ENCODE measurements at places on chromosomes 3 and 15.

GRCh38 chr15:64003182-64003581 is 43.1 kb downstream of the DAPK2 start:
- DNase-seq, result no peak

GRCh38 chr3:126186271-126186670 is 5.9 kb upstream of the ALDH1L1 start:
- DNase-seq, result no peak

DNA sequence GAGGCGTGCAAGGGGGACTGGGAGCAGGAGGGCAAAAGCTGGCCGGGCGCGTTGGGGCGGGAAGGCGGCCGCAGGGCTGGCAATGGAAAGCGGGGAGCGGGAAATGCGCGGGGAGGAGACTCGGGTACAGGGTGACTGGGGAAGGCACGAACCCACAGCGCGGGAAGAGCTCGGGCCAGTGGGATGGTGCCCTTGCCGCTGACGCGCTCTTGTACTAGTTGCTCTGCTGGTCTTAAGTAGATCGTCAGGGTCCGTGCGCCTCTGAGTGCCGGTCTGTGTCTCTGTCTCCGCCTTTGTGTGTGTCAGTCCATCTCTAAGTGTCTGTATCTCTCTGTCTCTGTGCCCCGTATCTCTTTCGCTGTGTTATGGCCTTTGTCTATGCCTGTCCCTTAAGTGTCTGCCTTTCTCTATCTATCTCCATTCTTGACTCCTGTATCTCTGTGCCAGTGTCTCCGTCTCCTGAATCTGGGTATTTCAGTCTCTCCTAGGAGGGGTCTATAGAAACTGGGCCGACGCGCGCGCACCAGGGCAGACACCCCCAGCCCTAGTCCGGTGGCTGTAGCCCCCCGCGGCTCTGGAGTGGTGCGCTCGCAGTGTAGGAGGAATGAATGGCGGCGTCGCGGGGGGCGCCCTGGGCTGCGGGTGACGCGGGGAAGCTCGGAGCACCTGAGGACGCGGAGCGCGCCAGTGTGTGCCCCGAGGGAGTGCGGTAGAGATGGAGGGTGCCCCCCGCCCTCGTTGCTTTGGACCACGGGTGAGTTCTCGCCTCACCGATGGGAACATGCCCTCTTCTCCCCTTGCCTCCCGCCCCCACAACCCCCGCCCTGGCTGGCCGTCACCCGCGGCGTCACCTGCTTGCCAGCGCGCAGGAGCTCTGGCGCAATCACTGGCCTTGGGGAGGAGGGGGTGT is 756 bp upstream of the CAMK2N2 start:
- peak; percentile 67 for DNase-seq

GRCh38 chr15:69454953-69455352 is 2.3 kb downstream of the RPLP1 start:
- no peak for DNase-seq

DNA sequence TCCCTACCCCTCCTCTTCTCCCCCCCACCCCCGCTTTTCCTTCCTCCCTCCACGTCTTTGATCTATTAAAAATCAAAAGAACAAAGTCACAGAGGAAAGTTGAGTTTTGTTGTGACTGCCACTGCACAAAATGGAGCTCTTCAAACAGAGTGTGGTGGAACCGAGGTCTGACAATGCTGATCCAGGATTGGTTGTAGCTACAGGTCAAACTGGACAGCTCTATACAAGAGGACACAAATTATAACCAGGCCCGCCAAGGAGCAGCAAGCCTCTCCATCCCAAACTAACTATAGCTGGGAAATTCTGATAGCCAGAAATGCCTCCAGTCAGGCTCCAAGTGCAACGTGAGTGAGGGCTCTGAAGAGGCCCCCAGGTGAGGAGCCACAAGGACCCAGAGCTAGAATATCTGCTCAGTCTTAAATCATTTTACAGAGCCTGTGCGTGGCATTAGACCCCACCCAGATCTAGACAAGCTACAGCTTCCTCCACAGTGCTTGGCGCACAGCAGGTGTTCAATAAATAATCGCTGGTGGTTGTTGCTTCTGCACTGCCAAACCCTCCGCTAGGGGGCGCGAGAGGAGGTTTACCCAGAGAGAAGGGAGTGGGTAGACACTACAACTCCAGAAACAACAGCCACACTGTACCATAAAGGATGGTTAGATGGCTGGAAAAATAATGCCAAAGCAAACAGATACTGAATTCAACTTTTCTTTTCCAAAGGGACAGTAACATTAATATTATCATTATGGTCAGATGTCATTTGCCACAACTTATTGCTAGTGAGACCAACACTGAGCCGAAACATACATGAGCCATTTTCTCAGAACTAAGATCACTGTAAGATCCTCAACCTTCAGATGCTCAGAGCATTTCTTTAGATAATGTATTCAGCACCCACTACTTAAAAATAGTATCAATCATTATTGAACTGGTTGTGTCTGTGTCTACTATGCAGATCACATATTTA is 44.6 kb downstream of the ZIC4 start:
- DNase-seq, result peak; percentile 47

DNA sequence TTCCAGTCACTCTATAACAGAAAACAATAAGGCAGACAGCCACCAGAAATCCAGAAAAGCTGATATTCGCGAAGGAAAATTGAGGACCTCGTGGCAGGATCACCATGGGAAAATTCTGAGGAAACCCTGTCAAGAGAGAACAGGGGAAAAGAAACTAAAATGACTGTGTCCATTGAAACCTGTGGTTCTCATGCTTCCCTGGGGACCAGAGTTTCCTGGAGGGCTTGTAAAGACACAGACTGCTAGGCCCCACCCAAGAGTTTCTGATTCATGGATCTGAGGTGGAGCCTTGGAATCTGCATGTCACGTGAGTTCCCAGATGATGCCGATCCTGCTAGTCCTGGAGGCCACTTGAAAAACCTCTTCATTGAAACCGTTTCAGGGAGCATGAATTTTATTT is 420.5 kb downstream of the EPHB1 start:
- no peak for DNase-seq

DNA sequence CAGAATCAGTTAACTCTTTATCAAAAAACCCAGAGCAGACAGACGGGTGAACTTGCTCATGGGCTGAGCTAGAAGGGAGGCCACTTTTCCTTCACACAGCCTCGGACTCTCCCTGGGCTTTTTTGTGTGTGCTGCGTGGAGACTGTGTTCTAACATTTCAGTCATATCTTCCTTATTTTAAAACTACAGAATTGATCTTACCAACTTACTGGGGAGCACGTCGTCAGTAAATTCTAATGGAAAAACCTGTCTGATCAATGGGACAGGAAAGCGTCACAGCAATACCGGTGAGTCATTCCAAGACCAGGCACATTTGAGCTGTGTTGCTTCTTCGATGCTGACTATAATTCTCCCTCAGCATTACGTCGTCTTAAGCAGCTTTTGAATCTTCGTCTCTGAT is 145.1 kb downstream of the LPP start:
- no peak for DNase-seq

DNA sequence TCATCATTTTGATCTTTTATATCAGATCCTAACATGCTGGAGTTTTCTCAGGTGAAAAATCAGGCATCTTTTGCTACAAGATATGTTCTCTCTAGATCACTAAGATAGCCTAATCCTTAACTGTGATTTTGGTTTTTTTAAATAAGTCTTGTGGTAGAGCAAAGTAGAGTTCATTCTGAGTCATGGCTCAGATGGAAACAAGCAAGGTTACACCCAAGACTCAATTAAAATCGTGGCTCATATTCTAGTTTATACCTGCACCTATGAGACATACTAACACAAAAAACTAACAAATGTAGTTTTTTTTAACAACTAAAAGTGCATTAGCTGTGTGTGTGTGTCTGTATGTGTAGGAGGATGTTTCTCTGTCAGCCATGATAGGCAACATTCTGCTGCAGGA is 428.2 kb downstream of the NLGN1 start:
- DNase-seq, result no peak

GRCh38 chr15:89178307-89178977 is 42.9 kb downstream of the RLBP1 start:
- DNase-seq, result no peak

DNA sequence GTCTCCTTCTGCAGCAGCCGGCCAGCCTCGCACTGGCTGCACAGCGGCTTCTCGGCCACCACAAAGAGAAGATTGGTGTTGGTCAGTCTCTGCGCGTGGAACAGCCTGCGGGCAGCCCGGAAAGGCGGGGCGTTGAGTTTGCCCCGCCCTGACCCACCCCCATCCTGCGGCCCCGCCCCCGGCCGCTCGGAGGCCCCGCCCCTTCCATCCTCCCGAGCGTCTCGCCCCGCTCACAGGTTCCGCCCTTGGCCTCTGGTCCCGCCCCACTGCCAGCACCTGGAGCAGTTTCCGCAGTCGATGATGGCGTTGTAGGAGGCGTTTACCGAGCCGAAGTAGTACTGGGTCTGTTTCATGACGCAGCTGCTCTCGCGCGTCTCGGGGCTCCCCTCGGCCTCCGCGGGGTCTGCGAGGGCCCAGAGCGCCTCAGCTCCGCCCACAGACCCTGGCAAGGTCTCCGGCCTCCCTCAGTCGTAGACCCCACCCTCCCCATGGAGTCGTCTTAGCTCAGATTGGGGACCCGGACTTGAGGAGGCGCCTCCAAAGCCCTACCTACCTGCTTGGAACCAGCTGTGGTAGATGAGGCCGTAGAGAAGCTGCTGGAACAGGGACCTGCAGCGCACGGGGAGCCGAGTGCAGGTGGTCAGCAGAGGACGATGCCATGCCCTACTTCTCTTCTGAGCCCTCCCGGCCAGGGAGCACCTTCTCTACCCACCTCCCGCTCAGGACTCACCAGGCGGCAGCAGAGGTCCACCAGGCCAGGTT is 5.9 kb upstream of the TMEM115 start:
- DNase-seq, result peak; percentile 36

- DNase-seq, result no peak
Observed at GRCh38 chr3:59320080-59320479, 270.3 kb upstream of the CFAP20DC start.
